ENCODE measurements at places on chromosomes 7 and 10.

GRCh38 chr10:85995791-85996190 is 370.8 kb downstream of the GRID1 start:
- DNase-seq, result no peak

DNA sequence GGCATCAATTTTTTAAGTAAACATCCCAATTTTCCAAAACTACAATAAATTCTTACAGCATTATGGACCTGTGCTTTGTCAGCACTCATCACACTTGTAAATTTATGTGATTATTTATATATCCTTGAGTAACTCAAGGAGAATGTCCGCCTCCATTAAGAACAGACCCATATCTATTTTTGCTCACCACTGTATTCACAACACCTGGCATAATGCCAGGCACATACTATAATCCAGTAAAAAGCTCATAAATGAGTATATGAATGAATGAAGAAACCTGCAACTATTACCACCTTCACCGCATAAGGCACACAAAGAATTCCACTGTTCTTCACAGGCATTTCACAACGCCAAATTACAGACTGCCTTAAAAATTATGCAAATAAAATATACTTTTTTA is 46.9 kb downstream of the MINDY3 start:
- DNase-seq, result no peak

GRCh38 chr10:75469006-75469616 is 37.7 kb downstream of the LRMDA start:
- no peak for DNase-seq

- no peak for DNase-seq
Observed at GRCh38 chr10:76010703-76011102, 579.3 kb downstream of the LRMDA start.

GRCh38 chr7:140213684-140214074 is 36.9 kb upstream of the KDM7A start:
- DNase-seq, result no peak

- no peak for DNase-seq
Observed at GRCh38 chr10:12705943-12706342, 295.6 kb downstream of the CCDC3 start.

DNA sequence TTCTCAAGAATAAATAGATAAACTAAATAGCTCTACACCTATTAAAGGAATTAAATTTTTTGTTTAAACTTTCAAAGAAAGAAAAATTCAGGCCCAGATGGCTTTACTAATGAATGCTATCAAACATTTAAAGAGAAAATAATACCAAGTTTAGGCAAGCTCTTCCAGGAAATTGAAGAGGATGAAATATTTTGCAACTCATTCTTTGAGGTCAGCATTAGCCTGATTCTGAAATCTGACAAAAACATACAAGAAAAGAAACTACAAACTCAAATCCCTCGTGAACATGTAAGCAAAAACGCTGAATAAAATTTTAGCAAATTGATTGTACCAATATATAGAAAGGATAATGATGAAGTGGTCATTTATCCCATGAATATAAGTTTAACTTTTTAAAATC is 93.4 kb downstream of the RTKN2 start:
- DNase-seq, result no peak

DNA sequence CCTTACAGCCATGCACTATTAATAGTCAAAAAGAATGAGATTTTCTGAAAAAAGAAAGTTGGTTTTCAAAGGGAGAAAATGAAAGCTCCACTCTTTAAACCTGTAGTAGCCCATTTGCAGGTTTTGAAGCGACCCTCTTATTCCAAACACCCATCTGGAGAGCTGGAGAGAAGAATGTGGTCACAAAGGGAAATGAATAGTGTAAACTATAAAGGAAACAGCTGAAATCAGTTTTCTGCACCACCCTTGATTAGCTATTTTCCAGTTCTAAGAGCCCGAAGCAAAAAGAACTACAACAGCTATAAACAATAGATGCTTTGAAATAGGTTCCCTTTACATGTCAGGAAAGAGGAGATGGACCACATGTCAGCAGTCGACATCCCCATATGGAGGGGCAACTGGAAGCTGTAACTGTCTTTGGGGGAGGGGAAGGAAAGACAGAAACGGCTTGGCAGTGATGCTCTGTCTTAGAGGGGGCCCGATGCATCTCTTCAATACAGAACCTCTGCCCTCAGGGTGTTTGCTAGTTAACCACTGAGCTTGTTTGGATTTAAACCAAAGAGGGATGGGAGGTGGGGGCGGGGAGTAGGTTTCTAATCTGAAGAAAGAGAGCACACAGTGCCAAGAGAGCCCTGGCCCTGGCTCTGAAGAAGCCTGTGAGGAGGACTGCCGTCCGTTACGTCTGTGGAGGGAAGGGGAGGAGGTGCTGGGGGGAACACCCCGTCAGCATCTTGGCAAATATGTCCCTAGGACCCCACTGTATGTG is 55.3 kb downstream of the CPVL start:
- no peak for DNase-seq

DNA sequence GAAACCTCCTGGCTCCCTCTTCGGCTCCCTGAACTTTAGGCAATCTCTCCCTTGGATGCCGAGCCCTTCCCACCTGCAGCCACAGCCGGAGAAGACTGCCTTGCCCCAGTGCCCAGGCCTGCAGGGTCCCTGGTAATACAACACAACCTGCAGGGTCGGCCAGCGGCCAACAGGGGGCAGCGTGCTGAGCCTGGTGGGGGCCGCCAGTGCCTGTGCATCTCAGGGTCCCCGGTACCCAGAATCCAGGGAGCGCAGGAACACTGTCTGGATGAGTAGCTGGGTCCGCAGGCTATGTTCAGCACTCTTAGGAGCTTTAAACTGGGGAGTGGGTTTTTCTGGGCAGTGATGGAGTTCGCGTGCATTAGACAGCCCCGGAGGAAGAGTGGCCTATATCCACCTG is 17.5 kb upstream of the C10orf71 start:
- DNase-seq, result no peak

DNA sequence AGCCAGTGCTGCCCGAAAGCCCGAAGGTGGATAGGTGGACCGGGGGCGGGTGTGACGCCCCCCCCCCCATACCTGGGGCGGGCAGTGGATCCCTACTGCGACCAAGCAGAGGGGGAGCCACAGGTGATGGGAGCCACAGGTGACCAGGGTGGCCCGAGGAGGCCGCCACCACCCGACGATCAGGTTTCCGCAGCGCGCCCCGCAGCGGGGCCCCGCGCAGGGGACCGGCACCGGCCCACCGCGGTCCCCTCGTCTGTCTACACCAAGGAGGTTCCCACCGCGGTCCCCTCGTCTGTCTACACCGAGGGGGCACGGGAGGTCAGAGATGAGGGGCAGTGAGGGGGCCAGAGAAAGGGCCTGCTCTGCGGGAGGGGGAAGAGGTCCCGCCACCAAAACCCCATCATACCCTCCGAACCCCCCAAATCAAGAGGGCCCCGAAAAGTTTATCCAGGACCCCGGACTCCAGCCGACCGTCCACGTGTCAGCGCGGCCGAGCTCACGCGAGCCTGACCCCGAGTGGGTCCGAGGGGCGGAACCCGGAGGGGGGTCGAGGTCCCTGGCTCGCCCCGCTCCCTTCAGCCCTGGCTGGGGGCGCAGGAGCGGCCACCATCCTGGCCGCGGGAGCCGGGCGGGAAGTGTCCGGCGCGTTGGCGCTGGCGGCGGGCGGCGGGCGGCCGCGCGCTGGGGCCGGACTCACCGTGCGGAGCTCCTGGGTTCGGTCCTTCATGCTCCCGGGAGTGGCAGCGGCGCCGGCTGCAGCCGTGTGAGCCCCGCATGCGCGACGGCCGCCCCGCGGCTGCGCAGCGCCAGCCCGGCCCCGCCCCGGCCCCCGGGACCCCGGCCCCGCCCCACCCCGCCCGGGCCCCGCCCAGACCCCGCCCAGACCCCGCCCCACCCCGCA is at the start of gene STX1A:
Gene STX1A (minus strand): TSS at position 765 of the 901 bp plus-strand sequence. CDS start 38 bp downstream, at position 727.
- no peak for DNase-seq

DNA sequence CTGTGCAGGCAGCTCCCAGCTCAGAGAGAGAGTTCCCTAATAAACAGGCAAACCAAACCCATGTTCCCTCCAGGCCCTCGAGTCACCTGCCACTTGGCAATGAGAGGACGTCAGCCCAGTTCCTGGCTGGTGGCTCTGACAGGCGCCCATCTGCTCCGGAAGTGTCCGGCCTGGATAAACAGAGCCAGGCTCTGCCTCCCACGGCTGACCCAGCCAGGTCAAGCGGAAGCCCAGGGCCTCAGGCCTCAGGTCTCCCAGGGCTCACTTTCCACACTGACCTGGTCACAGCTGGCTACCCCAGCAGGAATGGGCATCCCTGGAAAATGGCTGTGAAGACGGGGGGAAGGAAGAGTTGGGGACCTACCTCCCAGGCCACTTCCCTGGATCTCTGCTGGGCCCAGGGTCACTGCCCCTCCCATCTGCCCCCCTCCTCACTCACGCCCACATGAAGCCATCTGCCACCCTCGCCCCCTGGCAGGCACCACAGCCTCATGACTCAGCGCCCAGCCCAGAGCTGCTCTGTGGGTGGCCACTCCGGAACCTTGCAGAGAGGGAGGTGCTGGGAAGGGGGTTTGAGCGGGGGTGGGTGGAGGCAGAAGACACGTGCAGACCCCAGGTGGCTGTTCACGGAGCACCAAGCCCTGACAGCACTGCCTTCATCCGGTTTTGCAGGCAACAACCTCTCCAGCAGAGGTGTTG is 37.4 kb upstream of the DUSP5 start:
- DNase-seq, result no peak

DNA sequence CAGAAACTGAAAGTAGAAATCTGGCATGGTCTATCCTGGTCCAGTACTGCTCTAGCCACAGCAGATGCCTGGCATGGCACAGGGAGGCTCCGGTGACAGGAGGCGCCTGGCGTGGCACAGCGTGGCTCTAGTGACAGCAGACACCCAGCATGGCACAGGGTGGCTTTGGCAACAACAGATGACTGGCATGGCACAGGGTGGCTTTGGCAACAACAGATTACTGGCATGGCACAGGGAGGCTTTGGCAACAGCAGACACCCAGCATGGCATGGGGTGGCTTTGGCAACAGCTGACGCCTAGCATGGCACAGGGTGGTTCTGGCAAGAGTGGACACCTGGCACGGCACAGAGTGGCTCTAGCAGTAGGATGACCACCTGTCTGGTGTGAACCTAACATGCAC is 480.5 kb upstream of the FOXK1 start:
- DNase-seq, result no peak

- no peak for DNase-seq
Observed at GRCh38 chr7:68185631-68186456, 1189.2 kb downstream of the TYW1 start.

DNA sequence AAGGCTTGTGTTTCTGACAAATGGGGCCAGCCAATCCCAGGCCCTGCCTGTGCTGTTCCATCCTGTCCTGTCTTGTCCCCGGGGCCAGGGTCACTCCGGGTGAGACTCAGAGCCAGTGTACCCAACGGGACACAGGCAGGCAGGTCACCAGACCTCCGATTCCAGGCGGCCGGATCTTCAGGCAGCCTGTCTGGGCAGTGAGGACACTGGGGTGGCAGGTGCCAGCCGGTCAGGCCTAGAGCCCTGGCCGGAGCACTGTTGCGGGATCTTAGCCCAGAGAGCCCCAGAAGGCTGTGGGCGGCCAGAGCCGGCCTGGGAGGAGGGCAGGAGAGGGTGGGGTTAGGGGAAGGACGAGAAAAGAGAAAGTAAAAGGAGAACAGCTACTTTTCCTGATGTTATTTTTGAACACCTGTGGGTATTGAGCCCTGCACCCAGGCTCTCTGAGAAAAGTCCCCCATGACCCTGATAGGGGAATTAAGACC is 134.3 kb upstream of the TNRC18 start:
- no peak for DNase-seq

GRCh38 chr7:116101704-116102103 is 71.1 kb upstream of the TFEC start:
- no peak for DNase-seq

GRCh38 chr7:69126896-69127479 is 471.3 kb upstream of the AUTS2 start:
- no peak for DNase-seq

DNA sequence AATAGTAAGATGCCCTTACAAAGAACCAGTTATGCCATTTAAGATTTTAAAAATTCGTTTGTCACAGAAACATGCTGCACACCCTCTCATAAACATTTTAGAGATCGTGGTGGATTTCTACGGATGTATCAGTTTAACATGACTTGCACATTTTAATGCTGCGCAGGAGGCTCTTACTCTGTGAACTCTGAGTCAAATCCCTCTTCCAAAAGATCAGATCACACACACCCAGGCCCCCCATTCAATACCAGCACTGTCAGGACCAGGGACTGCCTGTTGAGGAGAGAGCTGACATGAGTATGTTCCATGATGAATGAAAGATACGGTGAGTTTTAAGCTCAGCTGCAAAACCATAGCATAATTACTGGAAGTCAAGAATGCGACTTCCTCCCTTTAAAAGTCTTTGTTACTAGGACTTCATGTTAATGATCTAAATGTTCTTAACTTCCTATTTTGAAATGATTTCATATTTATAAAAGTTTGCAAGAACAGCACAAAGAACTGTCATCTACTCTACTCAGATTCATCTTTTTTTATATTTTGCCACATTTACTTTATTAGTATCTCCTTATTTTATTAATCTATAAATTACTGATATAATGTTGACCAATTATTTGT is 500.2 kb downstream of the GLRX3 start:
- DNase-seq, result no peak

DNA sequence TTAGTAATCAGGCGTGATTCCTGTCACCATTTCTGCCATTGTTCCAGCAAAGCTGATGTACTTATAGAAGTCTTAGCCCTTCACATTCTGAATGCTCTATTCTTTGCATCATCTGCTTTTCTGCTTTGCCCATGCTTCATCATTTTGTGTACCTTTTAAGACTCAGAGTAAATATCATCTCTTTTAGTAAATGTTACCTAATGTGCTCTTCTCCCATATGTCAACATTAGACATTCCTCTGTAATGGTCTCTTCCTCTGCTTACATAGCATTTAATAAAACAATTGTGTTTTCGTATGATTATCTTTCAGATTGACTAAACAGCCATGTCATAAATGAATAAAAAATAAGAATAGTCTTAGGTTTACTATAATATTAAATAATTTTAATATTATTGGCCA is 719.6 kb upstream of the GRM3 start:
- DNase-seq, result no peak

GRCh38 chr10:99506416-99506815 is 26.3 kb upstream of the NKX2-3 start:
- no peak for DNase-seq

DNA sequence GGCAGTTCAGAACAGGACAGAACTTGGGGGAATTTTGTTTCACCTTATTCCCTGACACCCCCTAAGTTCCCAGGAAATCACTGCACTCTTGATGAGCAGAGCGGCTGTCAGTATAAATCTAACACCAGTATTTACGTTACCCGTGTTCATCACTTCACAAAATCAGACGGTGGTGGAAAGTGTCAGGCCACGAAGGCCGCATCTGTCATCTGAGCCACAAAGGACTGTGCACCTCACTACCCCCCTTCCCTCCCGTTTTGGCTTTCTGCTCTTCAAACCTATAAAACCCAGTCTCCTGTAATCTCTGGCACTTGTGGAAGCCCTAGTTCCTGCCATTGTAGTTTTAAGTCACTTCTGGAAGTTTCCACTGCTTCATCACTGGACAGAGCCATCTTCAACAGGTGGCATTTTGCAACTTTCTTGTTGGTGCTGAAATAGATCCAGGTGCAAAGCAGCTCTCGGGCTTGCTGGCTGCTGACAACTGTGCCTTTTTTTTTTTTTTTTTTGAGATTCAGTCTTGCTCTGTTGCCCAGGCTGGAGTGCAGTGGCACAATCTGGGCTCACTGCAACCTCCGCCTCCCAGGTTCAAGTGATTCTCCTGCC is 9.5 kb downstream of the ZFAND2A start:
- no peak for DNase-seq

- no peak for DNase-seq
Observed at GRCh38 chr10:1413823-1414222, 323.5 kb downstream of the ADARB2 start.

- DNase-seq, result peak; percentile 60
Observed at GRCh38 chr10:88553116-88553752, 29.9 kb downstream of the RNLS start.

GRCh38 chr7:7151865-7152264 is 30.5 kb upstream of the C1GALT1 start:
- DNase-seq, result no peak
